ENCODE measurements at places on chromosomes 4 and X.

DNA sequence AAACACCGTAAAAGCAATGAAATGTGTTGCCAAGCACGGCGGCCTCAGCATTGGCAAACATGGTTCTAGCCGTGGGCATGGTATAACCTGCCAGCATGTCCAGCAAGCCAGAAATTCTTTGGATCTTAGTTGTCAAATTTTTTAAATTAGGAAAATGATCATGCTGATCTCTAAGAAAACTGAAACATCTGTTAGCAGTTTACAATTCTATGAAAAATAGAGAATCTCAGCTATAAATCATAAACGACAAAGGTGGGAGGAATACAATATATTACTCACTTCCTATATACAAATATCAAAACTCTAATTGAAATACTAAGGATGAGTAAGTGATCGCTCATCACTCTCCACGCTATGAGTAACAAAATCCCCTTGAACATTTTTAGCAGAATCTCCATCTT lies 130.3 kb downstream of the ADGRA3 start:
- no peak for DNase-seq

DNA sequence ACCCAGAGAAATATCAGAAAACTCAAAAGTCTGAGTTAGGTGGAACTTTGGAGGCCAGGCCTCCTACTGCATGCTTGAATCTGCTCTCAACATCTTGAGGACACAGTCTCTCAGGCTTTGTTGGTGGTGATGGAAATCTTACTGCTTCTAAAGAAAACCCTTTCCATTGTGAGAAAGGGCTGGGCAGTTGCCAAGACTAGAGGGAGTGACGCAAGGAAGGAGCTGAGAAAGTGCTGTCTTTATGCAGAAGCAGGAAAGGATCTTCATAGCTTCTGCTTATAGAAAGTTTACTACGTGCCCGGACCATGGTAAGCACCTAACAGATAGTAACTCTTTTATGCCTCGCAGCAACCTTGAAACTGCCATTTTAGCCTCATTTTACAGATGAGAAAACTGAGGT lies 2.4 kb upstream of the CRMP1 start:
- no peak for DNase-seq

DNA sequence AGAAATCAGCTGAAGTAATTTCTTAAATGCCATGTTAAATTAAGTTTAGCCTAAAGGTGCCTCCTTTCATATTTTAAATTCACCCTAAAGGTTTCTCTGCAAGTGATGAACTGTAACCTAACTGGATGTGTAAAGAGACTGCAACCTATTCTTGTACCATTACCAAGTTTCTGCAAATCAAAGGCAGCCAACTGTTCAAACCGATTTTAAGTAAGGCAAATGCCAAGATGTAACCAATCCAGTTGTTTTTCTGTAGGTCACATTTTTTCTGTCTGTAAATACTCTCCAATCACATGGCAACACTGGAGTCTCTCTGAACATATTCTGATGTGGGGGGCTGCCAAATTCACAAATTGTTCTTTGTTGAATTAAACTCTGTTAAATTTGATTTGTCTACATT lies 42.4 kb upstream of the FGF2 start:
- DNase-seq = no peak

- DNase-seq = no peak
These were observed 553.2 kb upstream of the FAT1 start for GRCh38 chr4:187276736-187277408.

- no peak for DNase-seq
These were observed 20.3 kb downstream of the UBA6 start for GRCh38 chr4:67680581-67681222.

GRCh38 chr4:100428051-100428450 lies 89.8 kb downstream of the EMCN start:
- no peak for DNase-seq

DNA sequence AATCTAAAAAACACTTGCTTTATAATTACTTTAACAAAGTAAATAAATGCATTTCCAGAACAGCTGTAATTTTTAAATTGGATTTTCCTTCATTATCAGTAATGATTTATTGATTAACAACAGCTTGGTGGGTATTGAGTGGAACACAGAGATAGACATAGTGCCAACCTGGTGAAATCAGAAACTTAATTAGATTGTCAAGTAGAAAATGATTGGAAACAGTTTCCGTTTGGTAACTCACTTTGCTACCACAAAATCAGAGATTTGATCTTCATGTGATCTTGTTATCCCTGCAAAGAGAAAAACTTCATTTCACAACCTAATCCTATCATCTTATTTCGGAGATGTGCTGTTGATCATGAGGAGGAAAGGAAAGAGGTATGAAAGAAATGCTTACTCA lies 70.8 kb downstream of the CAPN6 start:
- no peak for DNase-seq
